ENCODE measurements at places on chromosomes 7 and 10. TPM values are rescaled to one million over a fixed set of nuclear protein-coding genes. Genes with fewer than 3 reads are reported as not detected.

Gene NUP42
- 16.5 TPM for total RNA-seq

Gene NT5C3A
- 7.3 TPM for total RNA-seq

Gene STEAP1
- 5.5 TPM for total RNA-seq

Gene FAM20C
- total RNA-seq, result 72.2 TPM

Gene CPA2
- 1.9 TPM for total RNA-seq

GRCh38 chr7:20778063-20778721 lies 8.5 kb downstream of the SP8 start:
- DNase-seq, result peak; percentile 52

DNA sequence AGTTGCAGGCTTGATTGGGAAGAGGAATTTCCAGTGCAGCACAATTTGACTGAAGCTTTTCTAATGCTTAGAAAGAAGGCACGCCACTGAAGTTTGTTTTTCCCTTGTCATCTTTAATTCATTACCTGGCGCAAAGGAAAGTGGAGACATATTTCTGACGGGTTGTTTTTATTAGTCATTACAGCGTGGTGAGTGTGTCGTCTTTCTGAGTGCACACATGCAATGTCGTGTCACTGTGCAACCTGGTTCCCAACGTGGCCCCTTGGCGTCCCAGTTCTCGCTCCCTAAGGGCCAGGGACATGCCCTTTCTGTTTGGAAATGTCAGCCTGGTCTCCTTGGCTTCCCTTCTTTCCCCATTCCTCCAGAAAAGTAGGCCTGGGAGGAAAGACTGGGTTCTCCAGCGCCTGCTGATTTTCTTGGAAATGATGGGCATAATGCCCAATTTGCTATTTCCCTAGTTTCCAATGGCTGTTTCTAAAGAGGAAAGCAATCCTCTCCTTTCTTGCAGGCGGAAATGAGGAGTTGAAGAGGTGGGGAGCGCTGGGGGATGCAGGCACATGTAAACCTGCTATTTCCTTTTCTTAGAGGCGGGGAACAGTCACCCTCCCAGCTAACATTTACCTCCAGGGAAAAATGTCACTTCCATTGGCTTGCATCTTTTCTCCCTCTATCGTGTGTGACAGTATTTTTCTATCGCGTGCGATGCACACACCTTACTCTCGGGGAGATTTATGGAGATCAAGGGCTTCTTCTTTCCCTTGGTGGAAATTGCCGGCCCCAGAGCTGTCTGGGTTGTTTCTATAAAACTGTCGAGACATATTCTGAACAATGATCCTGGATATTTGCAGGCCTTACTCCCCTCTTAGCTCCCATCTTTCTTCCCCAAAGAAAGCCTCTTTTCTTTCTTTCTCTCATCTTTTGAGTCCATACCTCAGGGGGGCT lies 249.8 kb downstream of the ARHGAP12 start:
- DNase-seq, result no peak

DNA sequence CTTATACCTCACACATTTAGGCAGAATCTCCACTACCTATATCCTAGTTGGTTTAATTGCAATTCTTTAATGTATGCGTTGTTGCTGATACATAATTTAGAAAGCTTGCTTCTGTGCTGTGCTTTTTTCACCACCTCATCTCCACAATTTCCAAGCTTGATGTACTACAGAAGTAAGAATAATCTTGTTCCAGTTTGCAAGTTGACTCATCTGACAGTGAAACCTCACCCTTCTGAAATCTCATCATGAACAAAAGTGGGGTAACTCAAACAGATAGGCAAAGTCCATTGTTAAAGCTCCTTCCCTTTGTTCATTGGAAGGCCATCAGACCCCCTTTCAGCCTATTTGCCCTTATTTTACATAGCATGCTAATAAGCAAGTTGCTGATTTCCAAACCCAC lies 13.6 kb downstream of the EIF4EBP2 start:
- no peak for DNase-seq

DNA sequence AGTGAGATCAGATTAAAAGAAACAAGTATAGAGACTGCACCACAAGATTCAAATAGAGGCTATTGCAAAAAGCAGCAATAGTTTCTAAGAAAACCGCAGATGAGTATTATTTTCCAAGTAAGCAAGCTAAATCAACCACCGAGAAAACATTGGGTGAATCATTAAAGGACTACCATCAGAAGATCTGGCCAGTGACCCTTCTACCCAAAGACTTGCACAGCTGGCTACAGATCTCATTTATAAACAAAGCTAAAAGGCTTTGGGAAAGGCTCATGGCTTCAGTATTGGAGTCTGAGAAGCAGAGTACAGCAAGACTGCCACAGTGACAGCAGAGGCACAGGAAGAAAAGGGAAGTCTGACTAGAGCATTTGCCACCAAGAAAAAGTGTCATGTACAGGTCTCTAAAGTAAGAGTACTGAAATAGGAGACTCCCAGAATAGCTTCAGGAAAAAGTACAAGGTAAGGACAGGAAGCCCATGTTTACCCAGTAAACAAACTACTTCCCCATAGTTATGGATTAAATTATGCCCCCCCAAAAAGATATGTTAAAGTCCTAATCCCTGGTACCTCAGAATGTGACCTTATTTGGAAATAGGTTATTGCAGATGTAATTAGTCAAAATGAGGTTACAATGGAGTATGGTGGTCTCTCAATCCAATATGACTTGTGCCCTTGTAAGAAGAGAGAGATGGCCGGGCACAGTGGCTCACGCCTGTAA lies 19.0 kb downstream of the STEAP1 start:
- DNase-seq, result no peak

DNA sequence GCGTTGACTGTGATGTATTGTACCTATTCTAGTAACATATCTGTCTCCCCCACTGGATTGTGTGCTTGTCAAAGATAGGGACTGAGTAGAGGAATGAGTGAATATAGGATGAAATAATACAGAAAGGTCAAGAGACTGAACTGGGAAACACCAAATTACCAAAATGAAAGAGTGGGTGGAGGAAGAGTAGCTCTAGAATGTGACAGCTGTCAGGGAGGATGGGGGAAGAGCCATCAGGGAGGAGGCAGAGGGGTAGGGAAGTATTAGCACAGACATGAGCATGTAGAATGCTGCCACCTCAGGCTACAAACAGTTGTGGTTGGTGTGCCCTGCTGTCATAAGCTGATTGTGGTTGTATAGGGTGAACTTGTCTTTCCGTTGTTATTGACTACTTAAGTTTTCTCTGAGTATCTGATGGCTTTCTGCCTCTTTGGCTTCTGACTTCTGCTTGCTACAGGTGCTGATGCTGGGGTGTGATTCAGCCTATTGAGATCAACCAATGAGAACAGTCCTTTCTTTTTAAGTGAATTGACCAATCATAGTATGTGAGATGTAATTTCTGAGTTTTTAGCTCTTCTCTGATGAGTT lies 5.6 kb downstream of the CCSER2 start:
- no peak for DNase-seq

GRCh38 chr7:30814700-30815387 lies 43.6 kb downstream of the MINDY4 start:
- DNase-seq, result no peak

- no peak for DNase-seq
Measured at GRCh38 chr10:124493214-124493882, 31.7 kb downstream of the LHPP start.

- DNase-seq, result peak; percentile 66
Measured at GRCh38 chr10:101301111-101301731, 52.7 kb upstream of the BTRC start.

DNA sequence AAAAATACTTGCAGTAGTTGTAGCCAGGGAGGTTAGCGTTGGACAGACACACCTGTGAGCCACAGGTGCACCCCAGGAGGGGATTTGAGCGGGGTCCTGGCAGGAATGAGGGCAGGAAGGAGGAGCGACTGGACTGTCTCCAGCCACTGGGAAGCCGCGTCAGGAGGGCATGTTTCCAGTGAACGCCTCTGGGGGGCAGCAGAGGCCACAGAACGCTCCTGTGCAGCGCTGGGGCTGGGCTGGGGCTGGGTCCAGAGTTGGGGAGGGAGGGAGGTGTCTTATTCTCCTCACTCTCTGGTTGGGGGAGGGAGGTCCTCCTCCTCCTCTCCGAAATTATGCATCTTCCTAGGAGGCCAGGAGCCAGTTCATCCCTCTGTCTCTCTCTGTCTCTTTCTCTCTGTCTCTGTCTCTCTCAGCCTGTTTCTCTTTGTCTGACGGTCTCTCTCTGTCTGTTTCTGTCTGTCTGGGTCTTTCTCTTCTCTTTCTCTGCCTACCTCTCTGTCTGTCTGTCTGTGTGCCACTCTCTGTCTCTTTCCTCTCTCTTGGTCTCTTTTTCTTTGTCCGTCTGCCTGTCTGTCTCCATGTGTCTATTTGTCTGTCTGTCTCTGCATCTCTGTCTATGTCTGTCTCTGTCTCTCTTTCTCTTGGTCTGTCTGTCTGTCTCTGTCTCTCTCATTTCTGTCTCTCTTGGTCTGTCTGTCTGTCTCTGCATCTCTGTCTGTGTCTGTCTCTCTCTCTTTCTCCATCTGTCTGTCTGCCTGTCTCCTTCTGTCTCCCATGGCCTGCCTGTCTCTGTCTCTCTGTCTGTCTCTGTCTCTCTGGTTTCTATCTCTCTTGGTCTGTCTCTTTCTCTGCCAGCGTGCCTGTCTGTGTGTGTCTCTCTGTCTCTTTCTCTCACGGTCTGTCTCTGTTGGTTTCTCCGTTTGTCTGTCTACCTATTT lies 9.9 kb upstream of the PSMG3 start:
- peak; percentile 69 for DNase-seq

DNA sequence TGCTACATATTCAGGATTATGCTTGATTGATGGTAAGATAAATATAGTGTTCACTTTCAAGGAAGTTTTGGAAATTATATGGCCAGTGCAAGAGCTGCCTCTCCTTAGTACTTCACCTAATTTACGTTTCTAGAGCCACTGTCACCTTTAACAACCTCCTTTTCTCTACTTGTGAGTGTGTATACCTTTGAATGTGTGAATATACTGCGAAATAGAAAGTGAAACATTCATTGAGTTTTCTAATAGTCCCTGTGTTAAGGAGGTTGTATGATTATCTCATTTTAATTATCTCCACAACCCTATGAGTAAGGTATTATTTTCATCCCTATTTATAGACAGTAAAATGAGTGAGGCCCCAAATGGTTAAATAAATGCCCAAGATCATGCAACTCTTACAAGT lies 1050.5 kb downstream of the XPNPEP1 start:
- no peak for DNase-seq

GRCh38 chr7:74216361-74216761 lies 6.6 kb downstream of the LAT2 start:
- DNase-seq, result no peak

GRCh38 chr7:35420656-35421055 lies 166.8 kb upstream of the TBX20 start:
- no peak for DNase-seq

GRCh38 chr10:70270952-70271351 lies 12.9 kb downstream of the NPFFR1 start:
- DNase-seq, result no peak

GRCh38 chr10:59561477-59562121 lies 148.1 kb downstream of the SLC16A9 start:
- DNase-seq, result no peak

GRCh38 chr7:2796358-2797352 lies 47.5 kb downstream of the GNA12 start:
- DNase-seq, result no peak

All from left lobe of liver (tissue), 2 donors.